ENCODE measurements at places on chromosomes 13 and 19.

DNA sequence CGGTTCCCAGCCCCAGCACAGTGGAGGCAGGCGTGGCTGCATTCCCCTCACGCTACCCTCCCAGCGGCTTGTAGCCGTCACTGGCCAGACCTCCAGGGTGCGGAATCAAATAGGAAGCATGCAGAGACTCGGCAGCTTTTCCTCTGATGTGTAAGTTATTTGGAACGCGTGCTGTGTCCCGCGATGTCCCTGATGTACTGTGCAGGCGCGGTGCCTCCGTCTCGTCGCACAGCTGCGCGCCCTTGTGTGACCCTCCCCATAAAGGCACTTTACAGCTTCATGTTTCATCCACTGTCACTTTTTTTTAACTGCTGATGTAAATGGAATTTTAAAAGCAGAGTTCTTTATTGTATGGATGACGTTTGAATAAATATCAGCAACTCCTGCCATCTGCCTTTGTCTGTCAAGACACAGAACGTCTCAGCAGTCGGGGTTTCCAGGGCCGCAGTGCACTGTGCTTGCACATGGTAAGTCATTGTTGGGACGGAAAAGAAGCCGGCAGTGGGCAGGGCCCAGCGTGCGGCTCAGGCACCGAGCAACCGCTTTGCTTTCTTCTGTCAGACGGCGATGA is 7.3 kb upstream of the F7 start:
- no peak for DNase-seq

- DNase-seq = no peak
These were observed 4.4 kb downstream of the ZIC2 start for GRCh38 chr13:99985886-99986527.

DNA sequence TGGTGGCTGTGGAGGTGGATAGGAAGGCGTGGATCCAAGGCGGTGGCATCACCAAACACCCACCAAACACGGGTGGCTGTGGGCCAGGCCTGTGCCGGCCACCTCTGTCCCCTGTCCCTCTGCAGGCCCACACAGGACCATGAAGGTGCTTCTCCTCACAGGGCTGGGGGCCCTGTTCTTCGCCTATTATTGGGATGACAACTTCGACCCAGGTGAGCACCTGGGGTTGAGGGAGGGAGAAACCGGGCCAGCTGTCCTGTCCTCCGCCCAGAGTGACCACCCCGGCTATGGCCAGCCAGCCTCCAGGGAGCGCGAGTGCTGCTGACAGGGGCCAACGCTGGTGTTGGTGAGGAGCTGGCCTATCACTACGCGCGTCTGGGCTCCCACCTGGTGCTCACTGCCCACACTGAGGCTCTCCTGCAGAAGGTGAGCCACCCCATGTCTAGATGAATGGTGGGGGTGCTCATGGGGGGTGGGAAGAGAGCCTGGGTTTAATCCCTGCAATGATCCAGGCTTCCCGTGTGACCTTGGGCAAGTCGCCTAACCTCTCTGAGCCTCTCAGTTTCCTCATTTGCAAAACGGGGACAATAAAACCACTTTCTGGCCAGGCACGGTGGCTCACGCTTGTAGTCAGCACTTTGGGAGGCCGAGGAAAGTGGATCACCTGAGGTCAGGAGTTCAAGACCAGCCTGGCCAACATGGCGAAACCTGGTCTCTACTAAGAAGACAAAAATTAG is 4.0 kb downstream of the HSD11B1L start:
- DNase-seq = no peak

DNA sequence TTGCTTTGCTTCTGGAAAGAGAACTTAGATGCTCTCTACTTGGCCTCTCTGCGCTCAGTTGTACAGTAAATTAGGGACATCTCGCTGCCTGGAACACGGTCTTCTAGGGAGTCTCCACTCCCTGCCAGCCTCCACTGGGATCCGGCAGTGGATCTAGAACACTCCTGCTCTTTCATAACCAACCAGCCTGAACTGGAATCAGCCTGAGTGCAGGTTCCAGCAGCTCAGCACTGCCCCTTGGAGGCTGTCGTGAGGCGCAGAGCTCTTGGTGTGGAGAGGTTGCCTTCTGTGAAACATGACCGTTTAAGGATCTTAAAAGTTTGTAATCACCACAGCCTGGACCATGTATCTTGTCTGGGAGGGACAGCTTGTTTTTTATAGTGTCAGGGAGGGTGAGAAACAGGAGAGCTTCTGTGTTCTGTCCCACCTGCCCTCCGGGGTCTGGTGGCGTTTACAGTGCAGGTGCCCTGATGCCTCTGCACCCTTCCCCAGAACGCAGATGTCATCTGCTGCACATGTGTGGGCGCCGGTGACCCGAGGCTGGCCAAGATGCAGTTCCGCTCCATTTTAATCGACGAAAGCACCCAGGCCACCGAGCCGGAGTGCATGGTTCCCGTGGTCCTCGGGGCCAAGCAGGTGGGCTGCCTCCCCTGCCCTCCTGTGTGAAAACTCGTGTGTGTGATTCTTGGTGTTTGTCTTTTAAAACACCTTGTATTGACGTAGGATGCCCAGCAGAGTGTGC is 24.8 kb downstream of the UPF1 start:
- DNase-seq = no peak

GRCh38 chr13:27088619-27089018 is 83.0 kb downstream of the USP12 start:
- DNase-seq = no peak

DNA sequence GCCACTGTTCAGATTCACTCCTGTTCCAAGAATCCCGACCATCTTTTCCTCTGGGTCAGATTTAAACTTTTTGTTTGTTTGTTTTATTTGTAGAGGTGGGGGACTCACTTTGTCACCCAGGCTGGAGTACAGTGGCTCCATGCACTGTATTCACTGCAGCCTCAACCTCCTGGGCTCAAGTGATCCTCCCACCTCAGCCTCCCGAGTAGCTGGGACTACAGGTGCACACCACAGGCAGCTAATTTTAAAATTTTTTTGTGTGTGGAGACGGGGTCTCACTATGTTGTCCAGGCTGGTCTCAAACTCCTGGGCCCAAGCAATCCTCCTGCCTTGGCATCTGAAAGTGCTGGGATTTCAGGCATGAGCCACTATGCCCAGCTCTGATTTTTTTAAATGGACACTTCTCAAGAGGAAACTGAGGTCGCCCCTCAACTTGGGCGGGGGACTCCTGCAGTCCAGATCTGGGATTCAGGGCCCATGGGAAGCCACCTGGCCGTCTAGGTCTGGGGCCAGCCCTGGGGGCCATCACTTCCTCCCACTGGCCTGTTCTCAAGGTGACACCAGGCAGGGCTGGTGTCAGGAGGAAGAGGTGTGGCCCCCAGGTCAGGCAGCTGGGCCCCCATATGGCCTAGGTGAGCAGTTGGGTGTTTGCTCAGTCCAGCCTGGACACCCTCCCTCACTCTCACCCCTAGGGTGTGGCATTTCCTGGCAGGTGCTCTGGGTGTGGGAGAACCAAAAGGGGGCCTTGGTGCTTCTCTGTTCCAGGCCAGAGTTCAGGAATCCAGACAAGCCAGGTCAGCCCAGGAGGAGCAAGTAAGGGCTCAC is 1.3 kb downstream of the B3GNT3 start:
- no peak for DNase-seq

DNA sequence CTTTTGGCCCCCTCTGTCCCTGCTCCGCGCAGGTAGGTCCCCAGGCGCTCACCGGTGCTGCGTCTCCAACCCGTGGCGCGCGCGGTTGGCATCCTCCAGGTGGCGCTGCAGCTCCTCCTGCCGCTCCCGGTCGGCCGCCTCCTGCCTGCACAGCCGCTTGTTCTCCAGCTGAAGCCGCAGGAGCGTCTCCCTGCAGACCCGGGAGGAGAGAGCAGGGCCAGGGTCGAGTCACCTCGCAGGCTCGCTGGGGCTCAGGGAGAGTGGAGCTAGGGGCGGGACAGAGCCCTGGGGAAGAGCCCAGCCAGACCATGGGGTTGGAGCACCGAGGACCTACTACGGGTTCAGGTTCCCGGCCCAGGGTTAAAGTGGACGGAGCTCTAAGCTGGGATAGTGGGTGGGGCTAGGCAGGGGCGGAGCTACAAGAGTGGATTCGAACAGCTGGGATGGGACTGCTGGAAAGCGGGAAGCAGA is 9.3 kb downstream of the HOOK2 start:
- DNase-seq = peak; percentile 27

GRCh38 chr13:75787249-75787928 is 151.3 kb downstream of the LMO7 start:
- no peak for DNase-seq

DNA sequence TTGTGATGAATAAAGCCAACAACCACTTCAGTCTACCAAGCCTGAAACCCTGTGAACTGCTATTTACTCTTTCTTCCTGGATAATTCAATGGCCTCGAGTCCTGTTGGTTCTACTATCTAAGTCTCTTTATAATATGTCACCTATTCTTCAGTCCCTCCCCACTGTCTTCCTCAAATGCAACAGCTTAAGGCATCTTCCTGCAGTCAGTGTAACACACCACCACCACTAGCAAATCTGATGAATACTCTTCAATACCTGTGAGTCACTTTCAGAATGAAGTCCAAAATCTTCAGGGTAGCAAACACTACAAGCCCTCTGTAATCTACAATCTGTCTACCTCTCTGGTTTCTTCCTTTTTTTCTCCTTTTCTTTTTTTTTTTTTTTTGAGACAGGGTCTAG is 32.9 kb downstream of the ZDHHC20 start:
- no peak for DNase-seq

GRCh38 chr13:28626266-28626665 is 32.7 kb upstream of the POMP start:
- no peak for DNase-seq

DNA sequence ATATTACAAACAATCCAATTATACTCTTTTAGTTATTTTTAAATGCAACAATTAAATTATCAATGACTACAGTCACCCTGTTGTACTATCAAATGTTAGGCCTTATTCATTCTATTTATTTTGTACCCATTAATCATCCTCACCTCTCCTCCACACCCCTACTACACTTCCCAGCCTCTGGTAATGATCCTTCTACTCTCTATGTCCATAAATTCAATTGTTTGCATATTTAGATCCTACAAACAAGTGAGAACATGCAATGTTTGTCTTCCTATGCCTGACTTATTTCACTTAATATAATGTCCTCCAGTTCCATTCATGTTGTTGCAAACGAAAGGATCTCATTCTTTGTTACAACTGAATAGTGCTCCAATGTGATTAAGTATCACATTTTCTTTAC is 1414.6 kb downstream of the SLITRK1 start:
- DNase-seq = no peak

DNA sequence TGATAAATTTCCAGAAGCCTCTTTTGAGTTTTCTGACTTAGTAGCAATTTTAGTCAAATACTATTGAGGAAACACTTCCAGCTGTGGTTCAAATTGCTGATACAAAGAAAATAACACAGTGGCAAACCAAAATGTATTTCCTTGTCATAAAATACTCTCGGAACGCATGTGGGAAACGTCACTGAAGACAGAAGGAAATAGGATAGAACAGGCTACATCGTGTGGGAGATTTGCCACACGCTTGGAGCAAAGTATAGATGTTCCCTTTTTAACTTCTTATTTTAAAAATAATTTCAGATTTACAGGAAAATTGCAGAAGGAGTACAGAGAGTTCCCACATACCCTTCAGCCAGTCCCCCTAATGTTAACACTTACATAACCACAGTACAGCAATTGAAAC is 88.8 kb downstream of the ING1 start:
- no peak for DNase-seq

DNA sequence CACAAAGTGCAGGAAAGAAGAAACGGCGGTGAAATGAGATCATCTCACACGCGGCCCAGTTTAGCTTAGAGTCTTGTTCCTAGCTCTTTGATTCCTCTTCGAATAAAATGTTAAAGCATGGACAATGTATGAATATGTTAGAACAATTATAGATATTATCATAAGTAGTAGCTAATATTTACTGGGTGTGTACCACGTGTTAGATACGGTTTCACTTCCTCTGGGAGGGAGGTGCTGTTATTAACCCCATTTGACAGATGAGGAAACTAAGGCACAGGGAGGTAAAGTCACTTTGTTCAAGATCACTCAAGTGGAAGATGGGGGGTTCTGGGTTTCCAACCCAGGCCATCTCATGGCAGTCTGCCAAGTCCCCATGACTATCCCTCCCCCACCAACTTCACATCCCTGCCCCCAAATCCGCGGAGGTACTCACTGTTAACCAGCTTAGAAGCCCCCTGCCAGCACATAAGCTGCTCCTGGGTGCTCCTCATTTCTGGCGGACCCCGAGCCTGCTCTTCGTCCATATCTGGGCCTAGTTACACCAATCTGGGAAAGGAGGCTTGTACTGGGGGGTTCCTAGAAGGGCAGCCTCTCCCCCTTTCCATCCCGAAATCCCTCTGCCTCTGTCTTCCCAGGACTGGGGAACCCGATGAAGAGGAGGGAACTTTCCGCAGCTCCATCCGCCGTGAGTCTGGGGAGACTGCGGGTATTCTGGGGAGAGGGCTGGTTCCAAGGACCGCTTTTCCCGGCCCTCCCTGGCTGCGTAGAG is 1.0 kb upstream of the FXYD7 start:
- no peak for DNase-seq

DNA sequence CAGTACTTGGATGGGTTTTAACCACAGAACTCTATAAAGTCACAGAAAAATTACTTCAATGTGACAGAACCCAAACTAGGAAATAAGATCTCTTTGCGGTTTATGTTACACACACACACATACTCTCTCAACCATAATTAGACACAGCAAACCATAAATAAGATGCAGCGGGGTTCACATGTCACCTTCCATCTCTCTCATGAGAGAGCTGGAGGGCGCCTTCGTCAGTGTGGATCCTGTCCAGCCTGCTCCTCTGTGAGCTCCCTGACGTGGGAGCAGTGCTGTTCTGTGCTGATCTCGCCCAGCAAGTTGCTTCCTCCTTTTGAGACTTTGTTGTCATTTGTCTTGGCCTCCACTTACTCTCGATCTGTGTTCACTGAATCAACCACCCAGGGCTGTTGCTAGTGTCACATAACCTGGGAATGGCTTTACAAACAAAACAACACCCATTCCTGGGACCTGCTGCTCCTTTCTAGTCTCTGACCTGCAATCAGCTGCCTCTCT is 204.9 kb upstream of the KL start:
- DNase-seq = no peak

GRCh38 chr19:42092350-42092749 is 16.4 kb downstream of the ZNF574 start:
- no peak for DNase-seq

GRCh38 chr13:46179491-46179908 is 2.5 kb downstream of the LCP1 start:
- no peak for DNase-seq

DNA sequence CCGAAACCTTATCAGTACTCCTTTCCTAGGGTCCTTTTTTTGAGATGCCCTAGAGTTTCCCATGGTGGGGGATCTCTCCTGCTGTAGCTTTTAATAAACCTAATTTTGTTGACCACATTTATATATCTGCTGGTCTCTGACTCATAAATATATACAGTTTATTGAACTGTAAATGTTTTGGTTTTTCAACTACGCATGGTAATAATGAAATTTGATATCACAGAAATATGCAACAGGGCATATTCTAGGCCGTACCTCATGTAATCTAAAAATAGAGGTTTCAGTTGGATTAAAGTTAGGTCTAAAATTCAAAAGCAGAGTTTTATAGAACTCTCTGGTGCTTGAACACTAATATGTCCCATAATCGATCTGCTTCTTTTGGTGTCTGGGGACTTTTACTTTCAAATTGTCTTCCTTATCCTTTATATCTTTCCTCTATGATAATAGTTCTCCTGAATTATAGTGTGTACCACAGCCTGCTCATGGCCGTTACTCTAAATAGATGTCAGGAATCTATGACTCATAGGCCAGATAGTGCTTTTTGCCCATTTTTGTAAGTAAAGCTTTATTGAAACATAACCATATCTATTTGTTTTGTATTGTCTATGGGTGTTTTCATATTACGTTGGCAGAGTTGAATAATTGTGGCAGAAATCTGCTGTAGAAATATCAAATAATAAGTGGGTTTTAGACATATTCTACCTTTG is 324.8 kb upstream of the PCDH9 start:
- no peak for DNase-seq
